ENCODE measurements at places on chromosomes 6 and 20.

GRCh38 chr6:135228486-135228885 lies 47.4 kb downstream of the MYB start:
- DNase-seq, result no peak

GRCh38 chr6:127102299-127102698 lies 16.2 kb upstream of the RSPO3 start:
- no peak for DNase-seq

DNA sequence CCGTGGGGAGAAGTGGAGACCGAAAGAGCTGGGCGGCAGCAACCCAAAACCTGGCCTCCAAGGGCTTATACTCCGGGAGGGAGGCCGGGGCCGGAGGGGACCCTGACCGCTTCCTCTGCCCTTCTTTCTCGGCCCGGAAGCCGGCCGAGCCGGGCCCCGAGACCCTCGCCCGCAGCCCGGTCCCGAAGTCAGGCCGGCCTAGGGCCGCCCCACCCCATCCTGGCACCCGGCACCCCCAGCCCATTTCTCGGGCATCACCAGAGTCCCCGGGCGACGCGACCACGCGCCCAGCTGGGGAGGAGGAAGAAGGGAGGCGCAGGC lies 572 bp upstream of the ZDHHC14 start:
- DNase-seq, result no peak

GRCh38 chr6:47781732-47782131 lies at the start of gene OPN5:
OPN5 (plus strand) TSS chr6:47782032; CDS start chr6:47782067, 35 bp downstream.
- no peak for DNase-seq
